ENCODE measurements at places on chromosomes 1 and 21.

DNA sequence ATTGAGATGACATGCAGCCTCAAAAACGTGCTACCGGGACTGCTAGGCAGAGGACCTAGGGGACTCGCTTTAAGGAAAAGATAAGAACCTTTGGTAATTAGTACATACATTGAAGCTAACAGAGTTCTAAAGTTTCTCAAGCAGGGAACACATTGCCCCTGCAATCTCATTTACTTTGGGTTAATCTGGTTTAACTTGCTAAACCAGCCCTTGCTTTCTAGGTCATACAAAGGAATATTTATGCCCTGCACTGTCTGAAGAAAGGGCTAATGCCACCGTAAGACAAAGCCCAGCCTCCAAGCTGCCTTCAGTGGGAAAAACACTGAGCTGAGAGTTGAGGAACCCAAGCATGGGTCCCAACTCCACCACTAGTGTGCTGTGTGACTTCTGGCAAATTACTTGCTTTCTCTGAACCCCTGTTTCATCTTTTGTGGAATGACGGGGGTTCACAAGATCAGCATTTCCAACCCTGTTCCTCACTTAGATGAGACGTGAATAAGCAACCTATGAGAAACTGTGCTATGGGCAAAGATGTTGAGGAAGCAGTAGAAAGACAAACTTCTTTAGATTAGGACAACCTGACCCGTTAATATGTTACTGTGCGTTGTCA is 66.3 kb downstream of the VWA5B1 start:
- DNase-seq: no peak

DNA sequence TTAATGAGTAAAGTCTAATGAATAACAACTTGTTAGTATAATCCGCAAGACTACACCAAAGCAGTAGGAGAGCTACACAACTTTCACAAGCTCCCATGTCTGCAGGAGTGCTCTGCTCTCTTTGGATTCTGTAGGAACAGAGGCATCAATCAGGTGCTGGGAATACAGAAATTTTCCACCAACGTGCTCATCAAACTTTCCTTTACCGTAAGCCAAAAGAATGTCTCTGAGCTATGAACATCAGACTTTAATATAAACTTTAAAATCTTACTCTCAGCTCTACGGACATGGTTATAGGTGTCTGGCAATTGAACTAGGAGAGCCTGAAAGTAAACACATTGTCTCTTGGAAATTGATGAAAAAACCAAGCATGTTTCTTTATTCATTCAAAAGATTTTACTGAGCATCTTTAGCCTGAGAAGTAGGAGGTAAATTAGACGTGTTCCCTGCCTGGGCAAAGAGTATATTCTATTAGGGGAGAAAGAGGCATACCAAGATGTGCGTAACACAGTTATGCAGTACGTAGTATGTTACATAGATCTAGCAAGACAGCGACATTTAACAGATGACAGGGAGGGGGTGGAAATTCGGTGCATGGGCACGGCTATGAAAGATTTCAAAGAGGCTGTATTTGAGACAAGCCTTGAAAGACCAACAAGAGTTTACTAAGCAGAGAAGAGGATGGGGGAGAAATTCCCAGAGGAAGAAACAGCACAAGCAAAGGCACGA is 85.2 kb downstream of the TM2D1 start:
- DNase-seq: no peak

DNA sequence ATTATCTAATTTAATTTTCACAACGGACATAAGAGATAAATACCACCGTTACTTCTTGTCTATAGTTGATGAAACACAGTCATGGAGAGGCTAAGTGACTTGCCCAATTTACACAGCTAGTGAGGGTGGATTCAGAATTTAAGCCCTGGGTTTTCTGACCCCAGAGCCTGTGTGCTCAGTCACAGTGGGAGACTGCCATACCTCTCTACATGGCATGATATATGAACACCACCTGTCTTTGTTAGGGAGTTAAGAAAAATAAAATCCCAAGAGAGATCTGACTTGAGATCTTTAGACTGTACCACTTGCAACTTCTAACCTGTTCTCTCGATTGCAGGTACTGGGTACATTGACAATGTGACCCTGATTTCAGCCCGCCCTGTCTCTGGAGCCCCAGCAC is 40.3 kb downstream of the LAMC2 start:
- no peak for DNase-seq

GRCh38 chr1:199113265-199113869 is 474.5 kb downstream of the PTPRC start:
- peak; percentile 66 for DNase-seq

GRCh38 chr1:92980732-92981647 is 19.7 kb upstream of the DIPK1A start:
- no peak for DNase-seq

- no peak for DNase-seq
These were observed 124.5 kb downstream of the CRB1 start for GRCh38 chr1:197392541-197392940.

GRCh38 chr1:99264201-99265021 is at the start of gene PLPPR4:
TSS of gene PLPPR4 (plus strand) at chr1:99264492. CDS start at chr1:99264594, 102 bp downstream.
- DNase-seq: peak; percentile 17

DNA sequence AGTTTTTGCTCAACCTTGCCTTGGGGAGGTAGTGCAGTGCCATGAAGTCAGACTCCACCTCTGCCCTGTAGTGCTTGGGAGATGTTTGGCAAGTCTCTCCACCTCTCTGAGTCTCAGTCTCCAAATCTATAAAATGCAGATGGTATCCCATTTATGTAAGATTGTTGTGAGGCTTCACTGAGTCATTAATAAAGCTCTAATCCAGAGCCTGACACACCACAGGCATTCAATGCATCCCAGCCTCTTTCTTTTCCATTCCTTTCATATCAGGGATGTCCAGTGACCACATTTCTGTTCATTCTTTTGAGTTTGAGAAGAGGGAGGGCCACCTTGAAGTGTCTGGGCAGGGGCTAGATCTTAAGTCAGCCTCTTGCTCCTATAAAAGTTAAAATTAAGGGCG is 37.6 kb upstream of the LMO4 start:
- peak; percentile 19 for DNase-seq

GRCh38 chr1:116133696-116134475 is 22.7 kb downstream of the MAB21L3 start:
- DNase-seq: peak; percentile 16

DNA sequence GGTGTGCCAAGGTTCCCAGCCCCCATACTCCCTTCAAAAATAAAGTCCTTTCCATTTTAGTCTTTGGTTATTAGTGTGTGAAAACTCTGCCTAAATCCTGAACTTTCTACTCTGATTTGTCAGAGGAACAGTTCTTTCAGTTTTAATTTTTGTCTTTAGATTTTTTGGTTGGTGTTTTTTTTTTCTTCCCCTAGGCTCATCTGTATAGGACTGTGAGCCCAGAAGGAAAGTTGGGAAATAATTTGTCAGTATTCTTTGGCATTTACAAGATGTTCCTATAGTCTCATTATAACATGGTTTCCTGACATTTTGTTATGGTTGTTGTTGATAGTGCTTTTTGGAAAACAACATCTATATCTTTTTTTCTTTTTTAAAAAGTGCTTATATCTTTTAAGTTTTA is 38.0 kb downstream of the LAMC1 start:
- DNase-seq: no peak

DNA sequence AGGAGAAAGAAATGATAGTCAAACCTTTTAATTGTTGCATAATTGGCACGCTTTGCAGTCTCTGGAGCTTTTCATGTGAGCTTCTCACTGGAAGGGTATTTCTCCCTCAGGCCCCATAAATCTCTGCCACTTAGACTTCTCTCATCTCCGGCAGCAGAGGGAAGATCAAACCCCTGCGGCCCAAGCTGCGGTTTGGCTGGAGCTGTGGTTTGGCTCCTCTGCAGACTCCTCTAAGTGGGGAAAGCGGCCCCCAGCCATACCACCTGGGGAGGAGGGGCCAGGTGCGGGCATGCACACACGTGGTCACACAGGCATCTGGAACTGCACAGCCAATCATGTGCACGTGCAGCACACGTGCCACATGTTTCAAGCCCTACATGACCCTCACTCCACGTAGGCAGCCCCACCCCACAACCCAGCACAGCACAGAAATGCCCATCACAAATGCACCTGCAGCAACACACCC is 58.3 kb downstream of the UBE2T start:
- peak; percentile 99 for DNase-seq

DNA sequence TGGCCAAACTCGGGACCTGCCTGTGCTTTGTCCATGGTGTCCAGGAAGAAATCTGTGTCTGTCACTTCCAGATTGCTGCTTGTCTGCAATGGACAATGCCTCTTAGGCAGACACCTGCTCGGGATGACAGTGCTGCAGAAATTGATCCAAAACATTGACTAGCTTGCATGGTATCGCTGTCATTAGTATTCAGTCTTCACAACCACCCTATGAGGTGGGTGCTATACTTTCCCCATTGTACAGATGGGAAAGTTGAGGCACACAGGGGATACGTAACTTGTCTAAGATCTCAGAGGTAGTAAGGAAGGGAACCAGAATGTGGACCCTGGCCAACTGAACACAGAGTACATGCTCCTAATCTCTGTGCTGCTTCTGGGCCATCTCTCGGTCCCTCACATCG is 138.7 kb downstream of the DHRS3 start:
- DNase-seq: no peak

DNA sequence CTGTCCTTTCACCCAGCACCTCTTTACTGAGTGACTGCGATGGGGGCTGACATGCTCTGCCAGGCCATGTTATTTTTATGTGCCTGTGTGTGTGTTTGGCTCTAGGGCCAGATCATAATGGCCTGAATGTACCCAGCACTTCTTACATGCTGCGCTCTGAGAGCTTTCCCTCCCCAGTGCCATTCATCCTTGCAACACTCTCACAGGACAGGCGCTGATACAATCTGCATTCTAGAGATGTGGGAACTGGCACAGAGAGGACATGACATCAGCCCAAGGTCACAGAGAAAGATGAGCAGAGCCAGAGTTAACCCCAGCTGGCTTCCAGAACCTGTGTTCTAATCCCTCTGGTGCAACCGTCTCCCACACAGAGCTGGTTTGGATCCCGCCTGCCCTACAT is 54.5 kb downstream of the ARHGEF10L start:
- DNase-seq: no peak

- no peak for DNase-seq
These were observed at the start of gene TNFRSF18 for GRCh38 chr1:1206376-1206965. TSS of gene TNFRSF18 (minus strand) at chr1:1206592. CDS start at chr1:1206571, 21 bp downstream.

DNA sequence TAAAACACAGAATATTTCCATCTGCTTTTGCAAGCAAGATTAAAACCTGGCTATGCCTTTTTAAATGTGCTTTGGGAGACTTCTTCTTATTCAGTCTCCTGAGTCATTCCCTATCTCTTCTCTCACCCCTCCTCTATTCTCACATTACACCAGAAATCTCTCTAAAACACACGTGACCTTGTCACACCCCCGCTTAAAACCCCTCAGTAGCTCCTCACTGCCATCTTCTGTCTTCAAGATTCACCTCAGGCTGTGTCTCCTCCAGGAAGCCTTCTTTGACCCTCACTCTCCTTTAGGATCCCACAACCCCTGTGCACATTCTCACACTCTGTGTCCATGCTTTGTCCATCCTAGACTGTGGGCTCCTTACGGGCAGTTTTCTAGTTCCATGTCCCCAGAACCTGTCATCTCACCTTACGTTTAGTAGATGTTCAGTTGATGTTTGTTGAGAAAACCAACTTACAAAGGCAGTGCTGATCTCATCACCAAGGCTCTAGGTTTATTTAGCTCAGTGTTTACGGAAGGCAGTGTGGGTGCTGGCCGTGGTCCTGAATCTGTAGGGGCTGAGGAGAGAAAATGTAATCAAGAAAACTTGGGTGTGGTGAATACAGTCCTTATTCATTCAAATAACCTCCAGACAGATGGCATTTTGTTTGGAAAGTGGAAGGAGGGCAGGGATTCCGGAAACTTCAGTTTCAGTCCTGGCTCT is 143.5 kb downstream of the DMRTA2 start:
- no peak for DNase-seq

DNA sequence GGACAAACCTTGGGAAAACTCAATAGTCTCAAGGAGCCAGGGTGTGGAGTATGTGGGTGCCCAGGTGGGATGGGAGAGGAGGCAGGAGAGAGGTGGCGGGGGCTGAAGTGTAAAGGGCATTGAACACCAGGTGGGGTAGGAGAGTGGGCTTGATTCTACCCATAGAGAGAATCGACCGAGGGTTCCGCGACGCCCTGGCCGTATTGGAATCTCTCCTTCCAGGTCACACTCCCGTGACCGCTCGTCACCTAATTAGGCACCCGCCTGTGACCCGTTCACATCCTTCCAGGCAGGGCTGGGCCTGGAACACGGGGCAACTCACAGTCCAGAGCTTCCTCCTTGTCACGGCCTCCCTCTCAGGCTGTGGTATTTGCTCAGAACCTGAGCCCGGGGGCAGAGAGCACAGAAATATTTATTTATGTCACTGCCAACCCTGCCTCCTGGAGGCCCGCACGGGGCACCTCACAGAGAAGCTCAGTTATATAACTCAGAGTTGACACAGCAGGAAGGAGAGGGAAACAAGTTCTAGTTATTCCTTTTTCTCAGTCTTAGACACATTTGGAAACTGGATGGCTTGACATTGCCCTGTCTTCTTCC is 12.0 kb downstream of the NCMAP start:
- peak; percentile 69 for DNase-seq

DNA sequence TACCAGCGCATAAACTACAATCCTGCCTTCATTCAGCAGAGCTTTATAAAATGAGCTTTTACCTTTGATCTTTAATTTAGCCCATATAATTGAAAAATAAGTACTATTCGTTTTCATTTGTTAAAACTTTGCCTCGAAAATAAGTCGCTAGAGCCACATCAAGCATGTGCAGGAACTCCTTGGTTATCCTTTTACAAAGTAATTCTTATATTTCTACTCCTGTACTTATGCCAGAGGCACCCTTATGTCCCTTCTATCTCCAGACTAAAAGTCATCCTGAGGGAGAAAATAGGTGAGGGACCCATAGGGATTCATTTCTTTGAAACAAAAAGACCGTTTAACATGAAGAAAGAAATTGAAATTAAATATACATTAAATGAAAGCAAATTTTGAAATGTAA is 278.2 kb upstream of the C1orf105 start:
- no peak for DNase-seq

GRCh38 chr1:100100202-100100601 is 32.5 kb downstream of the SASS6 start:
- no peak for DNase-seq

DNA sequence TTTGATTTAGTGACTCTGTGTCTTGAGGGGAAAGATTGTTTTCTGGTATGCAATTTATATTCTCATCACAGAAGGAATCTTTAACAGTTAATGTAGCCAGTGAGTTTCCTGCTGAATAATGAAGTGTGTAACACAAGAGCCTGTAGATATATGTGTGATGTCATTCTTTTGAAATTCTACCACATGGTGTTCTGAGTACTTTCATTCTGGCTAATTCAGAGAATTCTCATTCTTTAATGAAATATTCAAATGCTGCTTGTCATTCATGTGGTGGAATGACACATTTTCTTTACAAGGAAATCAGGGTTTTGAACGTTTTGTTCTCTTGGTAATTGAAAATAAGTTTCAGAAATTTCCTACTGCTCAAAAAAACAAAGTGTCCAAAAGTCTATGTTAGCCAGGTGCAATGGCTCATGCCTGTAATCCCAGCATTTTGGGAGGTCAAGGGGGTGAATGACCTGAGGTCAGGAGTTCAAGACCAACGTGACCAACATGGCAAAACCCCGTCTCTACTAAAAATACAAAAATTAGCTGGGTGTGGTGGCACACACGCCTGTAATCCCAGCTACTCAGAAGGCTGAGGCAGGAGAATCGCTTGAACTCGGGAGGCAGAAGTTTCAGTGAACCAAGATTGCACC is 79.6 kb downstream of the MAP3K21 start:
- DNase-seq: no peak

Data from RPMI7951 (cell line).